ENCODE measurements at places on chromosomes 3 and 15.
A peak's percentile ranks its signal among the peaks of the same experiment; 100 is the strongest.

- DNase-seq: no peak
Measured at GRCh38 chr3:30011237-30011803, 595.1 kb upstream of the TGFBR2 start.

- DNase-seq: no peak
Measured at GRCh38 chr3:64694114-64694513, 6.3 kb upstream of the ADAMTS9 start.

- DNase-seq: no peak
Measured at GRCh38 chr3:104392327-104392726, 974.4 kb upstream of the ALCAM start.

GRCh38 chr3:196843435-196844110 lies 24.1 kb upstream of the SENP5 start:
- DNase-seq: no peak

GRCh38 chr3:24387493-24387892 lies 107.2 kb downstream of the THRB start:
- DNase-seq: peak; percentile 16

GRCh38 chr15:41006479-41006878 lies 53.2 kb downstream of the CHAC1 start:
- no peak for DNase-seq

- no peak for DNase-seq
Measured at GRCh38 chr3:17983106-17983505, 240.7 kb upstream of the TBC1D5 start.

- DNase-seq: no peak
Measured at GRCh38 chr3:49602877-49603411, 48.7 kb downstream of the BSN start.

DNA sequence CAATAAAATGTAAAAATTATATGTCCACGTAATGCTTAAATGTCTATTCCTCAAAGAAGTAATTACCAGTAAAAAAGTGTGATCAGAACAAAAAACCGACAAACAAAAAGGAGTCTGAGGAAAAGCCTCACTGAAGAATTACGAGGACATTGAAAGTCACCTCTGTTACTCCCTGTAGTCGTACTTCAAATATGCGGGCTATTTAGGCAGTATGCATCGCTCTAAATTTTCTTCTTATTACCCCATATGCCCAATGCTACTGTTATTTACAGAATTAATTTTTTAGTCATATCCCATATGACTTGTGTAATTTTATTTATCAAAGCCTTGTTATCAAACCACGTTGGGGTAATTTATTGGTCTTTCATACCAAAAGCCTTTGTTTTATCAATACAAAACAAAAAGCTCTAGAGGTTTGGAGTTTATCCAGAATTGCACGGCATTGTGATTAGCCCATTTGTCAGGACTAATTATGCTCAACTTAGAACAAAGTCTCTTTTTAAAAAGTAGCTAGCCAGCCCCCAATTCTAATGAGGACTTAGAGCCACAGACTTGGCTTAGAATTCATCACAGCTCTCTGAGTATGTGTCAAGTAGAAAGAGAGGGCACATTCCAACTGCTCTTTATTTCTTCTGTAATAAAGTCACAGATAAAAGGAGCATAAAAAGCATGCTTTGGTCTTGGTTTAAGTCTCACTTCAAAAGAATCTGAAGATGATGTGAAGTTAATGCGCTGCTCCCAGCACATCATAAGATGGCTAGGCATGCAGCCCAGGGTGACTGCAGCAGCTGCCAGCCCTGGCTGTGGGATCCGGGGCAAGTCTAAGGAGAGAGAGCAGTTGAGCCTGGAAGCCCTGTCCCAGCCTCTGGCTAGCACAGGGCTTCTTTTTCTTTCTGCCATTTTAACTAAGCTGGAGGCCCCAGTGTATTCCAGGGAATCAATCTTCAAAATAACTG lies 521.0 kb downstream of the GABRG3 start:
- DNase-seq: peak; percentile 4

- no peak for DNase-seq
Measured at GRCh38 chr3:52809149-52809548, 14.6 kb downstream of the ITIH3 start.

DNA sequence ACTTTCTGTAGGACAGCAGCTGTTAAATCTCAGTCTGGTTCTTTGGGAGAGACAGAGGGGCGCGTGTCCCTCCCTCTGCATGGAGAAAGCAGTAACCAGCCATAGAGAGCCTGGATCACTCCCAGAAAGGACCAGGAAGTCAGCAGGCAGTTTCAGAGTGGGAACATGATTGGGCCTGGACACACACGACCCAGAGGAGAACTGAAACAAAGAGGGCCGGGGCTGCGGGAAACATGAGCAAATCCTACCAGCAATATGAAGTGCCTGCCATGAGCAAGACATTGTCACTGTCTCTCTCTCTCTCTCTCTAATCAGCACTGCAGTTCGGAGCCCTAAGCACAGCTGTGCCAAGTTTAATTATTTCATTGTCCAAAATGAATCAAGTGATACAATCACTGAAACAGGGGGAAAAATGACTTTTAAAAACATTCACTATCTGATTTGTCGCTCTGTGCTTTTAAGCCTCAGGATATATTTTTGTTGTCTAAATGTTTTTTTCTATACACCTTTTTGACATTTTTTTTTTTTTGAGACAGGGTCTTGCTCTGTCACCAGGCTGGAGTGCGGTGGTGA lies 17.6 kb downstream of the MUC13 start:
- DNase-seq: no peak

DNA sequence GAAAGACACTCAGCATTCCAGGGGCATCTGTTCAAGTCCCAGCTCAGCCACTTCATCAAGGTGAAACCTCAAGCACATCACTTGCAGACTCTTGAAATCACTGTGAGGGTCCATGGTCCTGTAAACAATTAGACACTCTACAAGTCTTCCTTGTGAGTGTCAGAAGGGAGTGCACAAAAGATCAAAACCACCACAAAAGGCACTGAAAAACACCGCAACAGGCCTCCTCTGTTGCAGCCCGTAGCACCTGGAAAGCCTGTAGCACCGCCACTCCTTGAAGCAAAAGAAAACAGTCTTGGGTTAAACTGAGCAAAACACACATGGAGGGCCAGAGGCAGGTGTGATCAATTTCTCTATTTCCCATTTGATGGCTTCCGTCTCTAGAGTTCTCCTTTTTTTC lies 63.8 kb upstream of the SNRK start:
- no peak for DNase-seq

- no peak for DNase-seq
Measured at GRCh38 chr15:63334821-63335220, 46.8 kb downstream of the CA12 start.

GRCh38 chr3:142981108-142981507 lies 17.6 kb upstream of the PAQR9 start:
- DNase-seq: no peak

DNA sequence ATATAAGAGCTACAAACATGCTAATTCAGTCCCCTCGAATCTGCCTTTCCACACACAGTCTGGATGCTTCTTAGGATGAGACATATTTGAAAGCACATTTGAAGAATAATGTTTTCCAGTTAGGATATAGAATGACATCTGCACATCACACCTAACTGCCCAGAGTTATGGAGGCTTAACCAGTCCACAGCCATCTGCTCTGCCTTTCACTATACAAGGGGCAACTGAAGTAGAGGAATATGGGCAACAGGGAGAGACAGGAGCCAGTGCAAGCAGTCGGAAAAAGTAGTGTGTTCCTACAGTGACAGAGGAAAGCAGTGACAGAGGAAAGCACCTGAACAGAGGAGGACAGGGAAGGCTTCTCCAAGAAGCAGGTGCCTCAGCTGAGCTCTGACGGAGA lies 79.0 kb upstream of the CLDN18 start:
- no peak for DNase-seq

GRCh38 chr3:12278566-12278965 lies 10.3 kb upstream of the PPARG start:
- DNase-seq: no peak

DNA sequence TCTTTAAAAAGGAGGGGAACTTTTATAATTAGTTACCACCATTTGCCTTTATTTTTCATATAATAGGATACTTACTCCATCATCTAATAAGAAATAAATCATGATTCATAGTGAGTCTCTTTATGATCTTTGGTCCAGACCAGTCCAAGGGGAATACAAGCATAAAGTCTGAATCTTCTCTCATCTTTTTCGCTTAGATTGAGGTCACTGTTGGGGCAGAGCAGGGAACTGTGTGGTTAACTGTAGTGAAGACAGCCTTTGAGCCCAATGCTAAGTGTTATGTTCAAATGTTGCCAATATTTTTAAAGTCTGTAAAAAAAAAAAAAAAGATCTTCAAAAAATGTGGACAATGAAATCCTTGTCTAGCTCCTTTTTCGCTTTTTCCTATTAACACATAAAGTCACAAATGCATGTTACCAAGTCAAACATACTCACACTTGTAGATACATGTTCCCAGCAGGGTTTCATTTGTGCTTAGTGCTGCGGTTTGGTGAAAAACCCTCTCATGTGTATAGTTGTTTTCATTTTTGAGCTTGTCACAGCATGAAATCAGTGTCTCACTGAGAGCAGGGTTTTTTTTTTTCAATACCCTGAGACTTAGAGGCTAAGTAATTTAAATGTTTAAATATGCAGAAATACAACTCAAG lies 72.1 kb downstream of the EPHA3 start:
- DNase-seq: no peak

DNA sequence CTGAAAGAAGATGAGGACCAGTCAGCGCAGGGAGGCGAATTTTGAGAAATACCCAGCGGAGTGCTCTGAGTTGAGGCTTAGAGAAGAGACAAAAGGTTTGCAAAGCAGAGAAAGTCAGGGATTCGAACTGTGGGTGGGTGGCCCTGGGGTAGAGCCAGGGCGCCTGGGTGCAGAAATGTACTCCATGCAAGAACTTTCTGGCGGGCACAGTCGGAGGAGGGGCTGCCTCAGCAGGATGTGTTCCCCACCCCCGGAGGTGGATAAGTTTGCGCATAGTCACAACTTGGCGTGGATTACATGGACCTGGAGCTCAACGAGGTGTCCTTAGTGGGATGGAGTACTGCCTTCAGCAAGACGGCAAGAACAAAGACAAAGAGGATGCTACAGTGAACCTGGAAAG lies 117.3 kb upstream of the ALDH1A3 start:
- no peak for DNase-seq

GRCh38 chr15:57148262-57148661 lies 228.0 kb upstream of the CGNL1 start:
- no peak for DNase-seq

- no peak for DNase-seq
Measured at GRCh38 chr3:45688194-45688881, 858 bp upstream of the SACM1L start.

GRCh38 chr15:62545467-62546227 lies 380.6 kb upstream of the C2CD4B start:
- peak; percentile 94 for DNase-seq

DNA sequence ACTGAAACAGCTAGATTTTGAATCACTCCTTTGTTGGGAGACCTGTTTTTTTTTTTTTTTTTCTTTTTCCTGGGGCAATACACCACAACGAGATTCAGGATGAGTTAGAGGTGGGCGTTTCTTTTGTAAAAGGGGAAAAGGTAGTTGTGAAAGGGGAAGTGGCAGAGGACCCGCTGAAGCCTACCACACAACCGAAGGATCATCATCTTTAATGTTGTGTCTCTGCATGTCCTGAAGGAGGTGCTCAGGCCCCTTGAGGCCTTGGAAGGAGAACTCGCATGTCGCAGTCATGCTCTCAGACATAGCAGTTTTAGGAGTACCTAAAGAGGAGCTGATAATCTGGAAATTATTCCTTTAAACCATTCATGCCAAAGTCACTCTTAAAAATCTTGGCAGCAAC lies 137.9 kb upstream of the LRIG1 start:
- DNase-seq: no peak

- no peak for DNase-seq
Measured at GRCh38 chr15:75076277-75076676, 52.9 kb downstream of the PPCDC start.

- peak; percentile 79 for DNase-seq
Measured at GRCh38 chr15:73989001-73989798, 2.9 kb downstream of the STOML1 start.

- DNase-seq: peak; percentile 24
Measured at GRCh38 chr3:29718661-29719065, 437.8 kb downstream of the RBMS3 start.

DNA sequence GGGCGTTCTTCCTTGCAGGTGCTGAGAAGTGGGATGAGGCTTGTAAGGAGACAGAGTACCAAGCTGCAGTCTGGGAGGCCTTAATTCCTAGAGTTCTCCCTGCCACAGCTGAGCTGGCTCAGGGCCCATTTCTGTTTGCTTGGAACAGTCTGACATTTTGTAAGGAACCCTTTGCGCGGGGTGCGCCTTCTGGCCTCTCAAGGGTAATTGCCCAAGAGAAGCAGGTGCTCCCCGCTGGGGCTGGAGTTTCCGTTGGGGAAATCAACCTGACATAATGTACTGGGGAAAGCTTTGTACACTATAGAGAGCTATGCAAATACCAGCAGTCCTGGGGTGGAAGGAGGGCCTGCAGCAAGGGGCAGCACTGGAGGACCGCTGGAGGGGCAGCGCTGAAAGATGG lies 83.6 kb downstream of the HMG20A start:
- no peak for DNase-seq

GRCh38 chr3:139696314-139696604 lies 18.5 kb upstream of the NMNAT3 start:
- DNase-seq: no peak

- peak; percentile 43 for DNase-seq
Measured at GRCh38 chr3:59418836-59419235, 369.0 kb upstream of the CFAP20DC start.

GRCh38 chr3:136954980-136955780 lies 2.6 kb upstream of the IL20RB start:
- DNase-seq: no peak

DNA sequence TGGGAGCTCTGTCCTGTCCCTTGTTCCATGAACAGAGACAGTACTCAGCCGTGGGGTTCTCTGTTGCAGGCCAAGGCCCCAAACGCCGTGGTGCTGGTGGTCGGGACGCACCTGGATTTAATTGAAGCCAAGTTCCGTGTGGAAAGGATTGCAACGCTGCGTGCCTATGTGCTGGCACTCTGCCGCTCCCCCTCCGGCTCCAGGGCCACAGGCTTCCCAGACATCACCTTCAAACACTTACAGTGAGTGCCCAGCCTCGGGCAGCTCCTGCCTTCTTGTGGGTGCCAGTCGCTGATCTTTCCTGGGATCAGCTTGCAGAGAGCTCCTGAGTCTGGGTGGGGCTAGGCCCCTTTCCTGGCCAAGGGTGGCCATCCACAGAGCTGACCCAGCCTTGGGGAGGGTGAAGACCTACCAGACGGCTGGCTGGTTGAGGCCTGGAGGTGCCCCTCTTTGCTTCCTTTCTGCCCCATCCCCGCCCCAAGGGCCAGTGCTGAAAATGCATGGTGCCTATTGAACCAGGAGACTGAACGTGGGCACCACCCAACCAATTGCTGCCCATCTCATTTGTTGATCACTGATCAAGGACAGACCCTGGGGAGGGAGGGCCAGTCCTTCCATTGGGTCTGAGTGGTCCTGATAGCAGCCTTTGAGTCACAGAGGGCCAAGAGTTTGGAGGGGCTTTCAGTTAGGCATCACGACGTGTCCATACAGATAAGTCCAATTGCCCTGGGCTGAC lies 106.9 kb downstream of the LRRK1 start:
- no peak for DNase-seq

DNA sequence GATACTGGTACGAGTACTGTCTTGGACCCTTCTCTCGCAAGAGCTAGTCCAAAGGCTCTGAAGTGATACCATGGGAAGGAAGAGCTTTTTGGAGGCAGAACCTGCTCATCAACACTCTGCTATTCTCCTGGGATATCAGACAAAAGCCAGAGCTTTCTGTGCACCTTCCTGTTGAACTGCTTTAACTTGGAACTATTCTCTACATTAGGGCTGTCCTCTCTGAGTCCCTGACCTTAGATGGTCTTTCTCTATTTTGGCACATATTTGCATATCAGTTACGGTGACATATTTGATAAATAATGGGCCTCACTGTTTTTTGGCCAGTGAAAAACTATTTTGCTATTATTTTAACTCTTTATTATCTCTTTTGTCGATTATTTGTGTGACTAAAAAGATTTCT lies 146.9 kb downstream of the TIGIT start:
- no peak for DNase-seq

All from fibroblast of the aortic adventitia (primary cell).